ENCODE measurements at places on chromosomes 7 and 10.

DNA sequence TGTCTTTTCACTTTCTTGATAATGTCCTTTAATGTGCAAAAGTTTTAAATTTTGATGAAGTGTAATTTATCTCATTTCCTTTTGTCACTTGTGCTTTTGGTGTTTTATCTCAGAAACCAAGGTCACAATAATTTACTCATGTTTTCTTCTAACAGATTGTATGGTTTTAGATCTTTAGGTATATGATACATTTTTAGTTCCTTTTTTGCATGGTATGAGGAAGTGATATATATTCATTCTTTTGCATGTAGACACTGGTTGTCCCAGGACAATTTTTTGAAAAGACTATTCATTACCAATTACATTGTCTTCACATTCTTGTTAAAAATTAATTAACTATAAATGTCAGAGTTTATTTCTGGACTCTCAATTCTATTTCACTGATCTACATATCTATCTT, 39.8 kb upstream of the GPR22 start:
- no peak for DNase-seq

DNA sequence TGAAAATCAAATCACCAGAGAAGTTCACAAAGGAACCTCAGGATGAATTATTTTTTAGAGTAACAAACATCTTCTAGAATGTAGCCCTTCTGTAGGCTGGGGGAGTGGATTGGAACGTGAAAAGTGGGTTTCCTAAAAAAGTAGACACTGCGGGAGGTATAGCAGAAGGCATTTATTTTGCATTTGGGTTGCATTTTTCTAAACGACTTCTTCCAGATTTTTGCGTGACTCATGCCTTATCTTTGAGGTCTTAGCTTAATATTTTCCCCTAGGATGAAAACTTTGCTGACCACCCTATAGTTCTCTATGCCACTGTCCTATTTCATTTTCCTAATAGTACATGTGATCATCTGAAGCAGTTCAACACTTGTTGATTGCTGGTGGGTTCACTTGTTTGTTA, 112.7 kb upstream of the JCAD start:
- no peak for DNase-seq

GRCh38 chr7:18495412-18496340, at the start of gene HDAC9:
HDAC9 (plus strand) TSS chr7:18495749; CDS start chr7:18496303, 554 bp downstream.
- DNase-seq, result peak; percentile 63

DNA sequence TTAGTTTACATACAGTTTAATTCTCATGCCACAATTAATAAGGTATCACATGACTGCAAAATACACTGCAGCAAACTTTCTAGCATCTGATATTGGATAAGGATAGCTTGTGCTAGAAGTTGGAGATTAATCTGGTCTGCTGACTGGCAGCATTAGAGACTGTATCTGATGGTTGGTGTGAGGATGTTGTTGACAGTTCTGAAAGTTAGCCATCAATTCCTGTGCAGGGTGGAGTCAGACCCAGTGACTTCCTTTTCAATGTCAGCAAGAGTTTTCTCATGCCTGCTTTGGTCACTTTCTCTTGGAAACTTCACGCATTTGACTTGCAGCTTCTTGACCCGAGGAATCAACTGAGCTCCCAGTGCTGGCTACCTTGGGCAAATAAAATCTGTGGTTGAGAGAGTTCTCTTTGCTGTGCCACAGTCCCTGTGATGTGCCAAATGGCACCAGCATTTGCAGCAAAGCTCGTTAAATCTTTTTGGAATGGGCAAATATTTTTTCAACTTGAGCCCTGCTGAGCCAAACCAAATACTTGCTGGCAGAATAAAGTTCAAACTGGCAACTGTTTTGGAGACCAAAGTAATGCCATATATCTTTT, 233.0 kb downstream of the TRIL start:
- DNase-seq, result no peak

- DNase-seq, result no peak
These were observed 285.0 kb downstream of the PHTF2 start for GRCh38 chr7:78083476-78084120.

DNA sequence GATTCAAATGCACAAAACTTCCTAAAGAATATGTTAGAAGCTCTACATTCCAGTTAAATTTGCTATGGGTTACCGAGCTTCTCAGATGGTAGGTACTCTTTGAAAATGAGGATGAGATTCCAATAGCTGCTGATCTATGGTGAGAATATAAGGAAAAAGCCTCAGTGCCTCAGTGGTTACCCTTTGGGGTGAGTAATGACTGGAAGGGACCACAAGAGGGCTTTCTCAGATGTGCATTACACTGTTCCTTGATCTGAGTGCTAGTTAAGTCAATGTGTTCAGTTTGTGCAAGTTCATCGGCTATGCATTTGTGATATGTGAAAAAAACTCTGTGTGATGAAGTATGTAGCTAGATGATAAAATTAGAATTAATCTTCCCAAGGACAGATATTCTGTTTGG, 3.5 kb downstream of the NRCAM start:
- DNase-seq, result peak; percentile 65

- DNase-seq, result peak; percentile 20
These were observed 45.0 kb downstream of the TNS3 start for GRCh38 chr7:47536661-47537611.

- no peak for DNase-seq
These were observed 60.5 kb upstream of the NANOS1 start for GRCh38 chr10:118969014-118969413.

Data from cardiac muscle cell (in vitro differentiated cells and primary cell).